Forelimb muscle (tissue), 1 donor: ENCODE measurements at places on chromosomes 6 and 20.

DNA sequence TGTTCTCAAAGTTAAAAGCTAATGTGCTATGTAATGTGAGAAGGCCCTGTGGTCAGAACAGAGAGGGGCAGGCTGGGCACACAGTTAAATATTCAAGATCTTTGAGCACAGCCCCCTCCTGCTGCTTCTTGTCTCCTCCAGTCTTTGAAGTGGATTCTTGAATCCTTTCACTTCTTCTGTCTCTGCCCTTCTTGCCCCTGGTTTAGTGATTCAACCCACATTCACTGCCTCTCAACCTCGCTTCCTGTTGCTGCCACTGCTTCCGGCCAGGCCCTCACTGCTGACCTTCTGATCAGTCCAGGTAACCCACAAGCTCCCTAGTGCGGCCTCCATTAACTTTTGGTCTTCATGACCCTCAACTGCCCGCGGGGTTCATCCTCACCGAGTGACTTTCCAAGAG lies 417.3 kb upstream of the NOX3 start:
- no peak for DNase-seq

GRCh38 chr20:33554914-33555420 lies 65.1 kb downstream of the CBFA2T2 start:
- no peak for DNase-seq

- no peak for DNase-seq
Measured at GRCh38 chr20:43938932-43939761, 24.5 kb downstream of the TOX2 start.

DNA sequence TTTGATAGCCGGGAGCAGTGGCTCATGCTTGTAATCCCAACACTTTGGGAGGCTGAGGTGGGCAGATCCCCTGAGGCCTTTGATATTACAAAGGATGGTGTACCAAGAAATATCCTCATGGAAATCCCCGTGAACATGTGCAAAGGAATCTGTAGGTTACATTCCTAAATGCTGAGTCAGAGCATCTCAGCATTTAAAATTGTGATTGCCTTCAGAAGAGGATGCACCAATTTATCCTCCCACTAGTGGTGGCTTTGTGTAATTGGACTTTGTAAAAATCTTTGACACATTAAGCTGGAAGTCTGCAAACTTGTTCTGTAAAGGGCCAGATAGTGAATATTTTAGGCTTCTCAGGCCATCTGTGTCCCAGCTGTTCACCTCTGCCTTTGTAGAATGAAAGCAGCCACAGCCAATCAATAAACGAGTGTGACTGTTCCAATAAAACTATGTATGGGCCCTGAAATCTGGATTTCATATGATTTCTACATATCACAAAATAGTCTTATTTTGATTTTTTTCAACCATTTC lies 11.8 kb downstream of the TMEM14B start:
- DNase-seq: no peak

GRCh38 chr20:5770231-5770986 lies 20.2 kb downstream of the SHLD1 start:
- no peak for DNase-seq

- DNase-seq: no peak
Measured at GRCh38 chr20:51536116-51537069, 6.1 kb downstream of the NFATC2 start.

DNA sequence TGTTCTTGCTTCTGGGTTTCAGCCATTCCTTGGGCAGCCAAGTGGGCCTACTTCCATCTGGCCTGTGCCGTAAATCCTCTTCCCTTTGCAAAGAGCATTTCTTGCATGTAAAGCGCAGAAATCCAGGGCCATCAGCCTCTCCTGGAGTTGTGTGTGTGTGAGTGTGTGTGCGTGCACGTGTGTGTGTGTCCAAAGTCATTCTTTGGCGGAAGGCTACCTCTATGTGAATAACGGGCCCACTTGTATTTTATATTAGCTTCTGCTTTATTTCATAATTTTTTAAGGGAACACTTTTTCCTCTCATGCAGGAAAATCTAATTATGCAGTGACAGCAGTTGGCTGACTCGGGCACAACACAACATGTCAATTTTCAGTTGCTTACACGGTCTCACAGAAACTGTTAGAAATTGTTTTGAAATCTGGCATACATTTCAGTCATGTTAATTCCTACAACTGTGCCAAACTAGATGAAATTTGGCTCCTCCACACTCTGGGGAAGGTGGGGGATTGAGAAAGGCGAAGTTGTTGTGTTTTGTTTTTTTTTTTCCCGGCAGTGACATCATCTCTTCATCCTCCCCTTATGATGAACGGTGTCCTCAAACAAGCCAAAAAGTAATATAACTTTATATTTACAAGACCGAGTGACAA lies 223.7 kb upstream of the TSHZ2 start:
- peak; percentile 57 for DNase-seq

DNA sequence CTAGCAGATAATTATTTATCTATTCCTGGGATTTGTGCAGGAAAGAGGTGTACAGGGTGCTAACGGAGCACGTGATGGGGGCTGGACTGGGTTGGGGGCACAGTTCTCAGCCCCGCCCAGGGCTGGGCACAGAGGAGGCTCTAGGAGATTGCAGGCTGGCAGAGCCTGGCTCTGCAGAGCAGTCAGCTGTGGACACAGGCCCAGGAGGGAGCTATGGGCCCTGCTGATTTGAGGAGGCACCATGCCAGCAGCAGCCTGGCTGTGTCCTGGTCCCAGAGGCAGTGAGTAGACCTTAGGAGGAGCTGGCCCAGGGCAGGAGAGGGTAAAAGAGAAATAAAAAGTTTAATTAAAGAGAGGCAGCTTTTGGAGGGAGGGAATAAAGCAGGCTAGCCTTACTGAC lies 19.3 kb downstream of the MAFB start:
- DNase-seq: no peak

GRCh38 chr6:35310265-35310831 lies 12.7 kb downstream of the DEF6 start:
- DNase-seq: no peak

DNA sequence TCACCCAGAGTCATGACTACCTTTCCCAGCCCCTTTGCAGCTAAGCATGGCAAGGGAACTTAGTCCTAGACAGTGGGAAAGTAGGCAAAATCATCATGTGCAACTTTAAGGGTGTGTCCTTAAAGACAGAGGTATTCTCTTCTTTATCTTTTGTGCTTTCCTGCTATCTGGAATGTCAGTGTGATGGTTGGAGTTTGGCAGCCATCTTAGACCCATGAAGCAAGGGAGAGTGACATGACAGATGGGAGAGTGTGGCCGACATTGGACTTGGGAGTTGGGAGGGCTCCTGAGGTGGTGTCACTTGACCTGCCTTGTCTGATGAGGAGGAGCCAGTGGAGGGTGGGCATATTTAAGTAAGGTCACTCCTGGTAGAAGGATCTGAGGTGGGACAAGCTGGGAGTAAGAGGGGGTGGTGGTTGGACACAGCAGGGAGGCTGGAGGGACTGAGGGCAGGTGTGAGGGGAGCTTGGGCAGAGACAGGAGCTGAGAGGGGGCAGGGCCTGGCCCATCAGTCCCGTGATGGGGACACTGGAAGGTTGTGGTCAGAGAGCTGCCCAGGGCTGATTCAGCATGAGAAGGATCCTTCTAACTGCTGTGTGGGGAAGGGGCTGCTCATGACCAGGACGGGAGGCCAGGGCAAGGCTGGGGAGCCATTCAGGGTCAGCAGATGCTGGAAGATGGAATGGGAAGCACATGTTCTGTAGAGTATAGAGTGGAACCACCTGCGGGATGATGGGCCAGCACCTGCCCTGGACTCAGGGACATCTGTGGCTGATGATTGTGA lies 29.5 kb upstream of the SULF2 start:
- DNase-seq: no peak
